ENCODE measurements at places on chromosomes 4 and X. TPM values are rescaled to one million over a fixed set of nuclear protein-coding genes. Genes with fewer than 3 reads are reported as not detected.

- H3K4me1 ChIP-seq: no peaks in the 10 kb centered on the region
- no peak for DNase-seq
- H3K27me3 ChIP-seq: no peaks in the 10 kb centered on the region
- peaks cover 12% of the 10 kb centered on the region for H3K36me3 ChIP-seq
- H3K4me3 ChIP-seq: no peak overlapping the region
Measured at GRCh38 chrX:45068569-45068968, 132.1 kb downstream of the DIPK2B start.

GRCh38 chrX:150907474-150907873 lies 9.0 kb upstream of the CD99L2 start:
- H3K4me3 ChIP-seq: no peak overlapping the region
- no peak for DNase-seq
- H3K36me3 ChIP-seq: no peaks in the 10 kb centered on the region
- no peak overlapping the region for H3K27ac ChIP-seq
- H3K4me1 ChIP-seq: no peaks in the 10 kb centered on the region
- peaks cover 4% of the 10 kb centered on the region for H3K27me3 ChIP-seq

GRCh38 chr4:124183926-124184325 lies 528.6 kb downstream of the ANKRD50 start:
- no peak overlapping the region for H3K4me3 ChIP-seq
- no peak for DNase-seq
- H3K27me3 ChIP-seq: no peaks in the 10 kb centered on the region

The S100P gene
- polyA plus RNA-seq: 1.3 TPM

GRCh38 chr4:35970366-35970960 lies 273.9 kb downstream of the ARAP2 start:
- no peaks in the 10 kb centered on the region for H3K4me1 ChIP-seq
- no peak overlapping the region for H3K4me3 ChIP-seq
- no peaks in the 10 kb centered on the region for H3K36me3 ChIP-seq
- H3K27me3 ChIP-seq: no peaks in the 10 kb centered on the region
- no peak overlapping the region for H3K27ac ChIP-seq

The RAB40A gene
- polyA plus RNA-seq: 0.08 TPM

GRCh38 chrX:40152173-40152711 lies 54.5 kb upstream of the BCOR start:
- DNase-seq: no peak
- H3K36me3 ChIP-seq: no peaks in the 10 kb centered on the region
- H3K4me3 ChIP-seq: peak overlapping the region; percentile 39
- H3K27ac ChIP-seq: peak overlapping the region; percentile 69

DNA sequence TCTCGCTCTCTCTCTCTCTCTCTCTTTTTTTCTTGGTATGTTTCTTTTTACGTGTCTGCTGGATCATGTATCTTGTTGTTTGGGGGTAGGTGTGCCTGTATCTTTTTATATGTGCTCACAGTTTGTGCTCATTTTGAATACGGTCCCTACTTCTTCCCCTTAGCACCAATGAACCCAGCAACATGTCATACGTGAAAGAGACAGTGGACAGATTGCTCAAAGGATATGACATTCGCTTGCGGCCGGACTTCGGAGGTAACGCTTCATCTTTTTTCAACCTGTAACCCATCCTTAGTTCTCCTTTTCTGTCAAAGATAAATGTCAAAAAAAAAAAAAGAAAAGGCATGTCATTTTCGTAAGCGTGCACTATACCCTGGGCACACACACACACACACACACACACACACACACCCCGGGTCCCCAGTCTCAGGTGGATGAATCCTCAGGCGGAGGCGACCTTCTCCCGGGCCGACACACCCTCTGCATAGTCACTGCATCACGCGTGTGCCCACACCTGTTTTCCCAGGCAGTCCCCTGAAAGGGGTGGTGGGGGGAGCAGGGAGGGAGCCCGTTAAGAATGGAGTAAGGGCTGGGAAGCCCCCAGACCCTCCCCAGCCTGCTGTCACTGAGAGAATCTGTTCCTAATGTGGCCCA lies 511 bp downstream of the GABRB1 start:
- no peaks in the 10 kb centered on the region for H3K4me1 ChIP-seq
- no peak overlapping the region for H3K27ac ChIP-seq
- H3K27me3 ChIP-seq: no peaks in the 10 kb centered on the region
- peak overlapping the region; percentile 47 for H3K4me3 ChIP-seq

The USP26 gene
- polyA plus RNA-seq: not detected

DNA sequence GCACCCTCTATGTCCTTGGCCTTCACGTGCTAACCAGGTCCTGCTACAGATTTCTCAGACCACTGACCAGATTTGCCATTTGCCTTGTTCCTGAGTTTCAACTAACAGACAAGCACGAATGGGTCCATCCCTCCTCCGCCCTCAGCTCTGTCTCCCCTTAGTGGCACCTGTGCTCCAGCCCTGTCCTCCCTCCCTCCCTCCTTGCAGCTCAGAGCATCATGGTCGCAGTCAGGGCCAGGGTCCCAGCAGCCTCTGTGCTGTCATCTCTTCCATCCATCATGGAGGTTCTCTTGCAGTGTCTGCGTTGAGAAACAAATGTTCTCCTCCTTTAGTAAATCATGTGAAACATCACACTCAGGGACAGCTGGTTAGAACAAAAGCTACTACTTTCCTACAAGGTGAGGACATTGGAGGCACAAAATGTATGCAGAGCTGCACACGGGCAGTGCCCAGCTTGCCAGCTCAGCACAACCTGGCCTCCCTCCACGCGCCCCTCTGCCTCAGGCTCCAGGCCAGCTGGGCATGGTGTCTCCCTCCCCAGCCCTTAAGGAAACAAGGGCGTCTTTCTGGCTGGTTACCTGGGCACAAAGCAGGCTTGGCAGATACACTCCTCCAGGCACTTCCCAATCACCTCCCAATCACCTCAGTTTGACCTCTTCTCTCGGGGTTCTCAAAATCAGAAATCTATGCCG lies 79.5 kb upstream of the ATP6AP2 start:
- no peaks in the 10 kb centered on the region for H3K36me3 ChIP-seq
- no peak overlapping the region for H3K27ac ChIP-seq
- no peak for DNase-seq
- no peaks in the 10 kb centered on the region for H3K4me1 ChIP-seq
- H3K4me3 ChIP-seq: no peak overlapping the region

- no peak overlapping the region for H3K27ac ChIP-seq
- H3K4me3 ChIP-seq: no peak overlapping the region
- DNase-seq: no peak
- H3K27me3 ChIP-seq: no peaks in the 10 kb centered on the region
- H3K36me3 ChIP-seq: no peaks in the 10 kb centered on the region
Measured at GRCh38 chr4:141971869-141972268, 335.5 kb downstream of the IL15 start.

The RPA4 gene
- 0.42 TPM for polyA plus RNA-seq

The TENM3 gene
- 2.2 TPM for polyA plus RNA-seq

DNA sequence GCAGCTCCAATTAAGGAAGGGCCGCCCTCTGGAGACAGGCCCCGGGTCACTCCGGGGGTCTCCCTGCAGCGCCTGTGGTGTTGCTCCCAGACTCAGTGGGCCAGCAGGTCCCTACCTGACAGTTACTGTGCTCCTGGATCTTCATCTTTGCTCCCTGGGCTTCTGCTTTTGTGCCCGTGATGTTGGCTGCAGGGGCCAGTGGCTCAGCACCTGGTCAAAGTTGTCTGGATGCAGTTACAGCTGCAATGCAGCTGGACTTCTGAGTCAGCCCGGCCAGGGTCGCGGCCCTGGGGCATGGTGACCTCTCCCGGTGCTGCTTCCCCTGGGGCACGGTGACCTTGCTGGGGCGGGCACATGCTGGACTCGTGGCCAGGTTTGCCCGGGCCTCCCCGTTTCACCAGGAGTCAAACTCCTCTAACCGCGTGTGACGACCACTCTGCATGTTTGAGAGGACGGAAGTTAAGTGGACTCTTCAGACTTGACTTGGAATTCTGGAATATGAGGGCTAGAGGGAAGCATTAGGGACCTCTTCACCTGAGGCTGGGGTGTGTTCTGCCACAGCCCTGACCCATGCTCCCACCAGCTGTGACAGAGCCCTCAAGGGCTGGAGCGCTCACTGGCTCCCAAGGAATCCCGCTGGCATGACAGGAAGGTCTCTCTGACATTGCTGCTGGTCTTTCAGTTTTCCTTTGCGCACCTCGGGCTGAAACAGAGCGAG lies 3.7 kb downstream of the CTAG2 start:
- H3K36me3 ChIP-seq: no peaks in the 10 kb centered on the region

DNA sequence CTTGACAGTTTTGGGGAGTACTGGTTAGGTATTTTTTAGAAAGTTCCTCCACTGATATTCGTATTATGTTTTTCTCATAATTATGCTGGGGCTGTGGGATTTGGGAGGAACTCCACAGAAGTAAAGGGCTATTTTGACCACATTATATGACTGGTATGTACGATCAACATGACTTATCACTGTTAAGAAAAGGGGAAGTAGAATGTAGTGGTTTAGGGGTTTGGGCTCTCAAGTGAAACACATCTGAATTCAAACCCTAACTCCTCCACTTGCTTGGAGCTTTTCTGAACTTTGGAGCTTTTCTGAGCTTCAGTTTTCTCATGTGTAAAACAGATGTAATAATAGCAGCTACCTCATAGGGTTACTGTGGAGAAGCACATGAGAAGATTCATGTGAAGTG lies 96.4 kb upstream of the C1GALT1C1 start:
- no peak overlapping the region for H3K4me3 ChIP-seq
- no peak for DNase-seq
- no peaks in the 10 kb centered on the region for H3K36me3 ChIP-seq
- H3K27ac ChIP-seq: no peak overlapping the region
- no peaks in the 10 kb centered on the region for H3K27me3 ChIP-seq

DNA sequence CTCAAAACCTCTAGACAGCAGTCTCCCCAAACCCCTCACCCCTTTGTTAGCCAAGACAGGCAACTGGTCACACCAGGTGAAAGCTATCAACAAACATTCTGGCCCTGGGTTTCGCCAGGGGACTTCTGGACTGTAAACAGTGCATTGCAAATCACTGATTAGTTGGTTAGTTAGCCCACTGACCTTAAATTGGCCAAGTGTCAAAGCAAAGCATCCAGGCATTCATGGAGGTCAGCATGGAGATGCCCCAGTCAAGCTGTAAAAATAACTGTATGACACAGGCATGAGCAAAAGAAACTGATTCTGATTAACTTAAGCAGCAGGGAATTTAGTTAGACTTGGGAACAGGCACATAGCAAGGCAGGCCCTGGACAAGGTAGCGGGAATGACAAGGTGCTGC lies 156.0 kb upstream of the TTC29 start:
- no peak overlapping the region for H3K27ac ChIP-seq
- no peak overlapping the region for H3K4me3 ChIP-seq
- no peaks in the 10 kb centered on the region for H3K36me3 ChIP-seq
- DNase-seq: no peak
- no peaks in the 10 kb centered on the region for H3K27me3 ChIP-seq

GRCh38 chr4:73303711-73304110 lies 45.1 kb upstream of the ANKRD17 start:
- H3K27me3 ChIP-seq: no peaks in the 10 kb centered on the region
- no peak for DNase-seq
- no peaks in the 10 kb centered on the region for H3K4me1 ChIP-seq
- no peaks in the 10 kb centered on the region for H3K36me3 ChIP-seq
- no peak overlapping the region for H3K4me3 ChIP-seq
- no peak overlapping the region for H3K27ac ChIP-seq

GRCh38 chrX:130994671-130995070 lies 63.5 kb upstream of the ARHGAP36 start:
- no peaks in the 10 kb centered on the region for H3K4me1 ChIP-seq
- H3K27ac ChIP-seq: no peak overlapping the region
- H3K4me3 ChIP-seq: no peak overlapping the region
- H3K27me3 ChIP-seq: peaks cover 9% of the 10 kb centered on the region

GRCh38 chrX:77431227-77431626 lies 16.0 kb upstream of the FGF16 start:
- no peaks in the 10 kb centered on the region for H3K36me3 ChIP-seq
- DNase-seq: no peak
- H3K4me3 ChIP-seq: no peak overlapping the region
- no peaks in the 10 kb centered on the region for H3K4me1 ChIP-seq
- no peak overlapping the region for H3K27ac ChIP-seq
- no peaks in the 10 kb centered on the region for H3K27me3 ChIP-seq

The CXCL5 gene
- 0.19 TPM for polyA plus RNA-seq

GRCh38 chrX:47360423-47361179 lies 9.8 kb upstream of the ZNF157 start:
- no peaks in the 10 kb centered on the region for H3K36me3 ChIP-seq
- no peaks in the 10 kb centered on the region for H3K4me1 ChIP-seq
- H3K4me3 ChIP-seq: no peak overlapping the region
- H3K27ac ChIP-seq: no peak overlapping the region
- H3K27me3 ChIP-seq: no peaks in the 10 kb centered on the region

GRCh38 chr4:26380740-26381139 lies 59.9 kb downstream of the RBPJ start:
- no peaks in the 10 kb centered on the region for H3K27me3 ChIP-seq
- H3K36me3 ChIP-seq: no peaks in the 10 kb centered on the region
- peaks cover 16% of the 10 kb centered on the region for H3K4me1 ChIP-seq
- no peak for DNase-seq
- H3K4me3 ChIP-seq: no peak overlapping the region
- no peak overlapping the region for H3K27ac ChIP-seq

- H3K4me3 ChIP-seq: no peak overlapping the region
- H3K27me3 ChIP-seq: no peaks in the 10 kb centered on the region
- no peaks in the 10 kb centered on the region for H3K36me3 ChIP-seq
- no peak for DNase-seq
- H3K27ac ChIP-seq: no peak overlapping the region
Measured at GRCh38 chrX:120287513-120288112, 23.6 kb downstream of the TMEM255A start.

GRCh38 chr4:185742766-185743165 lies 69.2 kb downstream of the SORBS2 start:
- no peak overlapping the region for H3K27ac ChIP-seq
- no peaks in the 10 kb centered on the region for H3K27me3 ChIP-seq
- H3K36me3 ChIP-seq: peaks cover 1% of the 10 kb centered on the region
- no peak overlapping the region for H3K4me3 ChIP-seq
- H3K4me1 ChIP-seq: peaks cover 27% of the 10 kb centered on the region

DNA sequence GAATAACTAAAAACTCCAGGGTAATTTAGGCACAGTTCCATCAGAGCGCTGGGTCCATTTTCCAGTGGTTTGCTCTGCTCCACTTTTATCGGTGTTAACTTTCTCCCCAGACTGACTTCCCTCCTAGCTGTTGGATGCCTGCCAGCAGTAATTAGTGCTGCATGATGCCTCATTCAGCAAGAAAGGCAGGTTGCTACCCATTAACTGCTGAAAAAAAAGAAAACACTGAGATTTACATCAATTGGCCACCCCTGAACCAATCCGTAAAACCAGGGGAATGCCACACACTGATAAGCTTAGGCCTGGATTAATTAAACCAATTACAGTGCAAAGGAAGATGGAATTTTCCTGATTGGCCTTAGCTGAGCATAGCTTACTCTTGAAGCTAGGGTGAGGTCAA lies 182.4 kb upstream of the CXXC4 start:
- peak; percentile 14 for DNase-seq
- H3K4me3 ChIP-seq: no peak overlapping the region
- H3K4me1 ChIP-seq: no peaks in the 10 kb centered on the region
- H3K27ac ChIP-seq: no peak overlapping the region
- H3K27me3 ChIP-seq: no peaks in the 10 kb centered on the region

GRCh38 chrX:118228041-118228440 lies 111.4 kb upstream of the KLHL13 start:
- DNase-seq: no peak
- no peak overlapping the region for H3K27ac ChIP-seq
- no peaks in the 10 kb centered on the region for H3K36me3 ChIP-seq

- no peaks in the 10 kb centered on the region for H3K4me1 ChIP-seq
- H3K4me3 ChIP-seq: no peak overlapping the region
- H3K27me3 ChIP-seq: no peaks in the 10 kb centered on the region
- no peak for DNase-seq
- H3K27ac ChIP-seq: no peak overlapping the region
- no peaks in the 10 kb centered on the region for H3K36me3 ChIP-seq
Measured at GRCh38 chr4:95267081-95267480, 281.7 kb downstream of the UNC5C start.
